Epithelial cell of alveolus of lung (primary cell): ENCODE measurements at places on chromosomes 1 and 21. TPM values are rescaled to one million over a fixed set of nuclear protein-coding genes. Genes with fewer than 3 reads are reported as not detected.

THEM5 gene
- total RNA-seq, result not detected in 2 replicates

PROK1 gene
- total RNA-seq, result not detected in 2 replicates

PRAMEF11 gene
- total RNA-seq, result not detected in 2 replicates

ESRRG gene
- 0.65 and 0.96 TPM in 2 replicates for total RNA-seq
